Regular cardiac myocyte (primary cell): ENCODE measurements at places on chromosomes 6 and 20. TPM values are rescaled to one million over a fixed set of nuclear protein-coding genes. Genes with fewer than 3 reads are reported as not detected.

RHAG gene
- total RNA-seq = not detected in 2 replicates

CEP162 gene
- total RNA-seq = 5.2 and 8.2 TPM in 2 replicates

POPDC3 gene
- total RNA-seq = 5.8 and 11.3 TPM in 2 replicates

ZSCAN23 gene
- 1.9 and 3.9 TPM in 2 replicates for total RNA-seq

DUSP15 gene
- total RNA-seq = 0.56 TPM in 1 of 2 replicates, not detected in the other

CRISP3 gene
- total RNA-seq = not detected in 2 replicates

LAMA4 gene
- total RNA-seq = 173 and 472 TPM in 2 replicates

GFOD1 gene
- 6.5 and 8.2 TPM in 2 replicates for total RNA-seq

CD93 gene
- total RNA-seq = 2.8 and 3.1 TPM in 2 replicates

LAMP5 gene
- total RNA-seq = 0.19 TPM in 1 of 2 replicates, not detected in the other

DDX43 gene
- 0.56 and 1.2 TPM in 2 replicates for total RNA-seq
